ENCODE measurements at places on chromosomes 2 and 18. TPM values are rescaled to one million over a fixed set of nuclear protein-coding genes. Genes with fewer than 3 reads are reported as not detected.

- ATAC-seq = peak; percentile 95
These were observed 30.9 kb downstream of the MBP start for GRCh38 chr18:77101410-77102258.

ST8SIA5 gene
- not detected for total RNA-seq

- ATAC-seq = no peak
These were observed 535 bp downstream of the HOXD3 start for GRCh38 chr2:176157499-176158185.

CPLX4 gene
- not detected for total RNA-seq

DNA sequence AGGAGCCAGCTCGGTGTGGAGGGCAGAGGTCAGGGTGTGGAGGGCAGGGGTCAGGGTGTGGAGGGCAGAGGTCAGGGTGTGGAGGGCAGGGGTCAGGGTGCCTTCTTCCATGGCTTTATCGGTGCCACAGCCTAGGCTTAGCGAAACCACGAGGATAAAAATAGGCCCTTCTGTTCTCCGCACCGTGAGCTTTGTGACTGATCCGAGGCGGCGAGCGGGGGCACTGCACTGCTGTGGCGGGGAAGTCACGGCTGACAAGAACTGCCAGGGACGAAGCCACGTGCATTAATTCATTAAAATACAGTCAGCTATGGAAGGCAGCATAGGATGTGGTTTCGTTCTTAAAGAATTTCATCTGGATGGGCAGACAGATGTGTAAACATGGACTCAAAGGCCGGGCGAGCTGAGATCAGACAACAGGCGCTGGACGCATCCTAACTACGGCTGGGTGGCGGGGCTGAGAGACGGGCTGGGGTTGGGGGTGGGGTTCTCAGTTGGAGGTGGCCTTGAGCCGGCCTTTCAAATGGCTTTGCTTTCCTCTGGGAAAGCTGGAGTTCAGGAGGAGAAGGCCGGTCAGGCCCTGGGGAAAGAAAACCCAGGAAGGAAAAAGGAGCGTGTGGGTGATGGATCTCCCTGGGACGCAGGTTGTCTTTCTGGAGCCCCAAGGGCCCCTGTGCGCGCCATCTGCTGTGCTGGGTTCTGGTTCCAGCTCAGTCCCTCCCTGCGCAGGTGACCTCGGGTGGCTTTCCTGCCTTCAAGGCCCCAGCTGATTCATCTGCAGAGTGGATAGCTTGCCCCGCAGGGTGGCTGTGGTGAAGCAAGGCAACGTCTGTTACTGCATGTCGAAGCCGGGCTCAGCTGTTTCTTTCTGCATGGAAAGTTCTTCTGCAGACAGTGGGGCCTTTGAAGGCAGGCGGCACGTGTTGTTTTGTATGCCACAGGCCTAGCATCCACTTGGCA, 958 bp upstream of the ALLC start:
- no peak for ATAC-seq

Data from esophagus mucosa (tissue), 1 donor.